ENCODE measurements at places on chromosomes 11 and 22. TPM values are rescaled to one million over a fixed set of nuclear protein-coding genes. Genes with fewer than 3 reads are reported as not detected.

DNA sequence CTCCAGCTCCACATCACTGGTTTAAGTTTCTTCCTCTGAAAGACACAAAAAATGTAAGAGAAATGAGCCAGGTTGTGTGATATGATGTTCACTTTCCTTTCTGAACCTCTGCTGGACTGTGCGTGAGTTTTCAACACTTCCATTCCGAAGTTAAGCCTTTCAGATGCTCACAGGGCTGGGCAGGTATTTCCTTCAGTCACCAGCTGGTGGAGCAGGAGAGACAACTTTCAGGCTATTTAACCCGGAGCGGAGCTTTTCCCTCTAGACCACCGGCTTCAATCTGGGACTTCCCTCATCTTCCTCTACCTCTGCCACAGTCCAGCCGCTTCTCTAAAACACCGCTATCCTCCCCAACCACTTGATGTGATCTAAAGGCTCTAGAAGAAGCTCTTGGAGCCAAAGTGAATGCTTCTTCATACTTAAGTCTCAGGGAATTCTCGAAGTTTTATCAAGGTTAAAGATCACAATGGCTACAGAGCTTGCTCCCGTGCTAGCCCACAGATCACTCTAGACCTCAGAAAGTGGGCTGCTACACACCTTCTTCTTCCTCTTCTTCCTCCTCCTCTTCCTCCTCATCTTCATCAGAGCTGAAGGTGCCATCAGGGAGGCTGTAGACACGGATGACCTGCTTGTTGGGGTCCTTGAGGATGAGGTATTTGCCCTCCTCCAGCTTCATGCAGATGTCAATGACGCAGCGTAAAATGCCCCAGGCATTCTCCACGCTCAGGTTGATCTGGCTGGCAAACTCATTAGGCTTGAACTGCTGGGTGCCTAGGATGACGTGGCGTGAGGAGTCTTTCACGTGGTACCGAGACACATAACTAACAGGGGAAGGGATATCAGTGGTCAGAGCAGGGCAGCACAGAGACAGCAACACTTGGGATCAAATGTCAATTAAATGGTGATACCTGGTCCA is 4.4 kb upstream of the FOXRED2 start:
- H3K27me3 ChIP-seq, result no peaks in the 10 kb centered on the region
- peaks cover 10% of the 10 kb centered on the region for H3K4me1 ChIP-seq
- H3K36me3 ChIP-seq, result peaks cover 32% of the 10 kb centered on the region
- no peak overlapping the region for H3K27ac ChIP-seq
- DNase-seq, result peak; percentile 30

Gene NCF4
- 3.8 TPM for total RNA-seq

GRCh38 chr11:129191649-129192048 is 476 bp downstream of the ARHGAP32 start:
- no peak overlapping the region for H3K4me3 ChIP-seq
- H3K4me1 ChIP-seq, result no peaks in the 10 kb centered on the region
- DNase-seq, result no peak
- H3K36me3 ChIP-seq, result no peaks in the 10 kb centered on the region

- H3K27ac ChIP-seq, result no peak overlapping the region
- no peaks in the 10 kb centered on the region for H3K27me3 ChIP-seq
- no peak for DNase-seq
- H3K4me3 ChIP-seq, result no peak overlapping the region
Measured at GRCh38 chr11:123505546-123506299, 75.7 kb downstream of the GRAMD1B start.

Gene TSGA10IP
- total RNA-seq, result not detected

Gene LRRC55
- total RNA-seq, result not detected

- no peak overlapping the region for H3K27ac ChIP-seq
- no peaks in the 10 kb centered on the region for H3K27me3 ChIP-seq
- H3K4me3 ChIP-seq, result no peak overlapping the region
- no peak for DNase-seq
- H3K36me3 ChIP-seq, result no peaks in the 10 kb centered on the region
- H3K4me1 ChIP-seq, result no peaks in the 10 kb centered on the region
Measured at GRCh38 chr11:17812091-17812864, 77.7 kb downstream of the KCNC1 start.

GRCh38 chr22:41480397-41480735 is 11.4 kb downstream of the ACO2 start:
- no peaks in the 10 kb centered on the region for H3K4me1 ChIP-seq
- no peak overlapping the region for H3K4me3 ChIP-seq
- DNase-seq, result no peak
- H3K36me3 ChIP-seq, result peaks cover 14% of the 10 kb centered on the region
- no peaks in the 10 kb centered on the region for H3K27me3 ChIP-seq

GRCh38 chr11:119091966-119092879 is 7.5 kb downstream of the HMBS start:
- no peaks in the 10 kb centered on the region for H3K36me3 ChIP-seq
- no peaks in the 10 kb centered on the region for H3K27me3 ChIP-seq
- no peak for DNase-seq
- no peak overlapping the region for H3K4me3 ChIP-seq

DNA sequence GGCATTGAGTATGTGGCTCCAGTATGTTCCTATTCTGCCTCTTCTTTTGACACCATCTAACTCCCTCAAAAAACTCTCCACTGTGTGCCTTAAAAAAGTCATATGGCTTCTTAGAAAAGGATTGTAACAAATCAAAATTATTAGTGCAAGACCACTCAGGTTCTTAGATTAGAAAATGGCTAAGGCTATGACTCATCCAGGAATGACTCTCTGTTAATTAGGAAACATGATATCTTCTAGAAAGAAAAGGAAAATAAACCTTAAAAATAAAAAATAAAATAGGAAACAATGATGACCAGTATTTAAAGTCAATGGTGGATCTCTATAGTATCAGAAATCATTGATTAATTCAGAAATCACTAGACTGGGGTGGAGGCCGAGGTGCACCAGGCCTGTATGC is 21.7 kb downstream of the SLC25A17 start:
- no peaks in the 10 kb centered on the region for H3K4me1 ChIP-seq
- no peaks in the 10 kb centered on the region for H3K27me3 ChIP-seq
- no peak for DNase-seq
- no peaks in the 10 kb centered on the region for H3K36me3 ChIP-seq
- no peak overlapping the region for H3K27ac ChIP-seq
- no peak overlapping the region for H3K4me3 ChIP-seq

Gene RAG2
- total RNA-seq, result not detected
